ENCODE measurements at places on chromosomes 1 and 21. TPM values are rescaled to one million over a fixed set of nuclear protein-coding genes. Genes with fewer than 3 reads are reported as not detected.

Gene FAM78B
- total RNA-seq, result 0.67 TPM

Gene OSCP1
- 6.3 TPM for total RNA-seq

Gene MIXL1
- 0.16 TPM for total RNA-seq

Gene LHX8
- 0.52 TPM for total RNA-seq

Gene PLCH2
- 2.2 TPM for total RNA-seq

Gene TMEM125
- 0.64 TPM for total RNA-seq

Gene NPPB
- total RNA-seq, result 333 TPM

Gene OR6N1
- not detected for total RNA-seq

Gene CFHR3
- not detected for total RNA-seq

Gene FTCD
- total RNA-seq, result 2.0 TPM

Gene WNT2B
- 18.0 TPM for total RNA-seq

Gene PTCH2
- 0.89 TPM for total RNA-seq

Gene GBP5
- total RNA-seq, result 0.79 TPM

Gene SLC44A3
- 4.7 TPM for total RNA-seq

Gene MORN1
- 11.7 TPM for total RNA-seq

Gene GJA5
- 0.36 TPM for total RNA-seq

Gene SYT6
- 0.39 TPM for total RNA-seq

Gene CEPT1
- total RNA-seq, result 26.9 TPM

Gene TDRKH
- total RNA-seq, result 6.7 TPM

Gene HMCN1
- total RNA-seq, result 29.6 TPM

Gene RGS1
- total RNA-seq, result not detected

Gene MRPL55
- 50.8 TPM for total RNA-seq

Gene RAVER2
- 6.6 TPM for total RNA-seq

Gene A3GALT2
- not detected for total RNA-seq

Gene HNRNPU
- total RNA-seq, result 264 TPM

Gene EXO5
- total RNA-seq, result 6.5 TPM

Gene TGFB2
- 330 TPM for total RNA-seq

Gene ROR1
- 38.3 TPM for total RNA-seq

Gene GNAT2
- not detected for total RNA-seq

Gene WDR64
- total RNA-seq, result not detected

Gene ABCA4
- total RNA-seq, result 0.20 TPM

Gene SPRR1A
- not detected for total RNA-seq
